ENCODE measurements at places on chromosomes 1 and 21.

GRCh38 chr1:174815036-174815435 lies 184.7 kb upstream of the CACYBP start:
- no peak for DNase-seq

DNA sequence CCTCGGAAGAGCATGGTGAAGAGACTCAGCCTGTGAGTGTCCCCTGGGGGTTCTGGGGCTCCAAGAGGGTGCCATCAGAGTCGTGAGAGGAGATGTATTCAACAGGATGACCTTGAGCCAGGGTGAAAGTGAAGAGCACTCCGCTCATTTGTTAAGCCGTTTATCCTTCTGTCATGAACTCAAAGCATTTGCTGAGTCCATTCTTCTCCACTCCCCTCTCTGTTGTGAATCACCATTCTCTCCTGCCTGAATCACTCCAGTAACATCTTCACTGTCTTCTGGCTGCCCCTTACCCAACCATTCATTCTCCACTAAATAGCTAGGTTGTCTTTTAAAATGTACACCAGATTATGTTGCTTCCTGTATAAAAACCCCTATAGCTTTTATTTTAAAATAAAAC lies 102.2 kb downstream of the RGL1 start:
- DNase-seq: no peak

- no peak for DNase-seq
Measured at GRCh38 chr1:231487019-231487418, 41.5 kb upstream of the TSNAX start.

DNA sequence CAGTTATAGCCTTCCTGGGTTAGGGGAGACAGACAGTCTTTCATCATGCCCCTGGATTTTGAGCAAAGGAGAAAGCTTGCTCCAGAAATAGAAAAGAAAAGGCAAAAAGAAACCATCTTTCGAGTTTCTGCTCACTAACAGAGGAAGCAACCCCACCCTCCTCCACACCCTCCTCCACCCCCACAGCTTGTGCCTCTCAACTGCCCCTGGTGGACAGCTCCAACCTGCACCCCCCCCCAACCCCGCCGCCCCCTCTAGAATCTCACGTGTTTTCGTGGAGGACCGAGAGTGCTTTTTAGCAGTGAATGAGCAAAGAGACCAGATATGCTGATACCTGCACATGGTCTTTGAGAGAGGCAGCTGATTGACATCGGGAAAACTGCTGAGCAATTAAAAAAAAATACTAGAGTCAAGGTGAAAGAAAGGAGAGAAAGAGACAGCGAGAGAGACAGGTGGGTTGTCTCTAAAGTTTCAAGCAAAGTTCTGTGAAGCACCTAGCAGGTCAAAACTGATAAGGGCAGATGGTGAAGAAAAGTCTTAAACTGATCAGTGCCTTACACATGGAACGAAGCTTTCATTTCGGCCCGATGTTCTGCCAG lies 358.3 kb downstream of the KIF26B start:
- no peak for DNase-seq

DNA sequence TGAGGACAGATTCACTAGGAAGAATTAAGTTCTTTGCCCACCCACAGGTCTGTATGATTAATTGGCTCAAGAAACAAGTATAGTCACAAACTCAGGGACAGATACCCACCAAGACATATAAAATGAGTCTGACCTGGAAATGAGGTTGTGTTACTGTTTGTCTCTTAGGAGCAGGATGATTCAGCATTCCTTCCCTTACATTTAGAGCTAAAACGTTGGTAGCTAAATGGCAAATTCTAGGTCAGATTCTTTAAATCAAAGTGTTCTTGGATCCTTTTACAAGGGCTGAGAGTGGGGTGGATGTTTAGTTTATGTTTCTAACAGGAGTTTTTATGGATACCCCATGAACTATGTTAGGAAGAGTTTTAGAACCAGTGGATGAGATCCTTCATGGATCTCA lies 4.7 kb downstream of the RIMKLA start:
- no peak for DNase-seq

- DNase-seq: no peak
Measured at GRCh38 chr1:209266590-209267205, 316.8 kb upstream of the CAMK1G start.

- no peak for DNase-seq
Measured at GRCh38 chr1:43318831-43319230, 18.0 kb downstream of the TIE1 start.

DNA sequence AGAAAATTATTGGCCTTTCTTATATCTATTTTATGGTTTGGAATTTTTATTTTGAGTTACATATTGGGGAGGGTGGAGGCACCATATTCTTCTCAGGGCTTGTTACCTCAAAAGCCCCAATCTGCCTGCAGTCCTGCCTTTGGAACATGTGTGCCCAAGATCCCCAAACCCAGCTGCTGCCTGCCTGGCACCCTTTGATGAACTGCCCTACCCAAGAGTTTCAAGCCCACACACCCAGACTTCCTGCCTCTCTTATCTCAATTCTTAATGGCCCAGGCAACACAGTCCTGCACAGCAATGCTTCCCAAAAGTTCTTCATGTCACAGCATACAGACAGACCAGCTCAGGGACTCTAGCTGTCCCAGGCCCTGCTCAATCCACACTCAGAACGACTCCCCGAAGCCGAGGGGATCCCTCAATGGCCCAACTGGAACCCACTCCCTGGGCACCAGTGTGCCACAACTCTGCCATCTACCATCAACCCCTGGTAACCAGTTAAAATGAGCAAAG lies 19.2 kb downstream of the OLFML2B start:
- no peak for DNase-seq

- no peak for DNase-seq
Measured at GRCh38 chr1:57741521-57741920, 317.7 kb upstream of the DAB1 start.

GRCh38 chr1:1290238-1290731 lies 10.0 kb downstream of the SCNN1D start:
- no peak for DNase-seq
